Bone marrow (tissue), 2 donors: ENCODE measurements at places on chromosomes 4 and X.

GRCh38 chrX:69197690-69198089 lies 32.4 kb upstream of the PJA1 start:
- DNase-seq, result no peak

DNA sequence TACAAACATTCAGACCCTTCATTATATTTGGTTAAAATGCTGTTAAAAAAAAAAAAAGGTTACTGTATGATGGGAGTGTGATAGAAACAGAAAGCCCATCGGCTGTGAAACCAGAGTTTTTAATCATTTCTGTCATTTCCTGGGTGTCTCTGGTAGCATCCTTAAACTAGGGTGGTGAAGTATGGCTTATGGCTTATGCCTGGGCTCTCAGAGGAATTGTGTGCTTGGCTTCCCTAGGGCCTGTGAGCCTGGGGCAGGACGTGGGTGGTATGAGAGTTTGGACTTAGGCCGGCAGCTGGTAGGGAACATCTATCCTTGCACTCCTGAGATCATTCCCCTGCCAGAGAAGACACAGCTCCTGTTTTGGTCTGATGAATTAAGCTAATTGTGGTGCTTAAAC lies 52.2 kb downstream of the DCUN1D4 start:
- no peak for DNase-seq

DNA sequence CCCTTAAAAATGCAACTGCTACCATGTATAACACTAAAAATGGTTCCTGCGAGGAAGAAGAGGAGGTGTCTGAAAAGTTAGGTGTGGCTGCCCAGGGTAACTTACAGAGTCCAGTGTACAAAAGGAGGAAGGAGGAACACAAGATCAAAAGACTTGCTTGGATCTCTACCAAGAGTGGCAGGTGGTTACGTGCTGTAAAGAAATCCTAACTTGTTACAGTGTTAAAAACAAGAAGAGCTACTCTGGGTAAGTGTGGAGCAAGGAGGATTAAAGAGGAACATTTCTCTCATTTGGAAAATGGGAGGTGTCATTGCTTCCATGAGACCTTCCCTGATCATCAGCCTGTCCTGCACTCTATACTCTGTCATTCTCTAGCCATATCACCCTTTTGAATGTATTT lies 242.0 kb downstream of the PTTG2 start:
- DNase-seq, result no peak

DNA sequence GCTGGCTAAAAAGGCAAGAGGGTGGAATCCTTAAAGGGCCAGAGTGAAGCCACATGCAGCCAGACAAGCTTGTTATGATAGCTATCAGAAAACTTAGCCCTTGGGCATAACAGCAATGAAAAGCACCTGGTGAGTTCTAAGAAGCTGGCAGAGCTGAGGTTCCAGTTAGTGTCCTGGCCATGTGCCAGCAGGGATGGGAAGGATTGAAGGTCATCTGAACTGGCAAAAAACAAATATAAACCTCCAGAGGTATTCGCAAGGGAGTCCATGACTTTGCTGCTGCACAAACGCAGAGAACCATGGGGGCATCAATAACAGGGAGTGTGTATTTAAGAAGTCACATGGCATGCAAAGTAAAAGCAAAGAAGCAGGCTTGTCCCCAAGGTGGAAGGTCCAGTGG lies 208.9 kb downstream of the FAM47A start:
- DNase-seq, result no peak

GRCh38 chr4:7842384-7843279 lies 97.0 kb downstream of the AFAP1 start:
- no peak for DNase-seq

DNA sequence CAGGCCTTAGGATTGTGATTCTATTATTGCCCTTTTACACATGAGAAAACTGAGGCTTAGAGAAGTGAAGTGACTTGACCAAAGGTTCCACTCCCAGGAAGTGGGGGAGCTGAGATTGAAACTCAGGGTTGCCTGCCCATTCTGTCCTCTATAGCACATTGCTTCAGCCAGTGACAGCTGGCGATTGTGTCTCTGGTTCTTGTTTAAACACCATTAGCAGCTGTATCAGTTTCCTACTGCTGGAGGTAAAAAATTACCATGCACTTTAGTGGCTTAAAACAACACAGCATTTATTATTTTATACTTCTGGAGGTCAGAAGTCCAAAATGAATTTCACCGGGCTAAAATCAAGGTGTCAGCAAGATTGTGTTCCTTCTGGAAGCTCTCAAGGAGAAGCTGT lies 205.8 kb upstream of the MAMLD1 start:
- no peak for DNase-seq

DNA sequence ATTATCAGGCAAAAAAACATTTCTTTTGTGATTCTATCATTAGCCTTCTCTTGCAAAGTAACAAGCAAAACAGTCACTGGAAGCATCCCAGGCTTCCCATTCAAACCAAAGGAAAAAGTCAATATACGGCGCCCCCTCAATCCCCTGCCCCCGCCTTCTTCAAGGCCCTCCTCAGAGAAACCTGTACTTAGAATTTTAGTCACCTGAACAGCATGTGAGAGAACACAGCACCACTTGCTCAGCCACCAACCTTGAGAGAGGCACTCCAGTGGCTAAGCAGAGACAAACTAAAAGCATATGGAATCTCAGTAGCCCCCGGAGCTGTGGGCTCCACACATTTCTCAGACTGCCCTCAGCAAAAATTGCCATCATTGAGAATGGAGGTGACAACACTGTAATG lies 25.2 kb downstream of the LEF1 start:
- no peak for DNase-seq

DNA sequence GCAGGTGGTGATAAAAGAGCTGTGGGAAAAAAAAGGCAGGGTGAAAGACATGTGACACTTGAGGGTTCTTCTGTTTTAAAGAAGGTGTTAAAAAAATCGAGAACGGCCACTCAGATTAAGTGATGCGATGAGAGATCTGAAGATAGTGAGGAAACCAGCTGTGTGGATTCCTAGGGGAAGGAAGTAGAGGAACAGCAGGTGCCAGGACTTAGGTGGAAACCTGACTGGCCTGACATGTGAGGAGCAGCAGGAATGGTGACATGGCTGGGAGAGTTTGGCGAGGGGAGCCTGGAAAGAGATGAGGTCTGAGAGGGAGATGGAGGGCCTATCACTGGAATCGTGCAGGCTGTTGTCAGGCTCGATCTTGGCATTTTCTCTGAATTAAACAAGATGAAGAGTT lies 55.5 kb downstream of the BMPR1B start:
- no peak for DNase-seq

DNA sequence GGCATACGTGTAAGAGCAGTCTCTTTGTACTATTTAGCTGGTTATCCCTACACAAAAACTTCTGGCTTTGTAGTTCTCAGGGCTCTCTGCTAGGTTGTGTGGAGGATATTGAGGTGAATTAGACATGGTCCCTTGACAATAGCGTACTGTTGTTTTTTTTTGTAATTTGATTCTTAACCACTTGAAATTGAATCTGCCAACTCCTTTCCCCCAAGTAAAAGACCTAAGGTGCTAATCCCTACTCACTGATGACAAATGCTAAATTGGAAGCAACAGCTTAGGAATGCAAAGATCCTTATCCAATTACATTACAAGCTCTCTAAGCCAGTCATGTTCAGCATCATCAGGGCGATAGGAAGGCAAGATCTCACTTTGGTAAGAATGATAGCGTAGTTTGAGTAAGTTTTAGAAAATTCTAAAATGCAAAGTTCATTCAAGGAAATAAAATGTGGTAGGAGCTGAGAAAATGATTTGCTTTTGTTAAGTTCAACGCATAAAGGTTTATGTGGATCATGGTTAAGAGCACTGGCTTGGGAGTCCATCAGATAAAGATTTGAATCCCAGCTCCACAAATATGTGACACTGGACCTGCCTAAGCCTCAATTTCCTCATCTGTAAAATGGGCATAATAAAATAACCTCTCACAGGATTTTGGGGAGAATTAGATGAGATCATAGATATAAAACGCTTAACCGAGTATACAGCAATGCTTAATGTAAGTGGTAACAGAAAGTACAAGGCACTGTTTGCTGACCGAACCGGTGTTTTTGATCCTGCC lies 39.3 kb downstream of the DOCK11 start:
- no peak for DNase-seq

DNA sequence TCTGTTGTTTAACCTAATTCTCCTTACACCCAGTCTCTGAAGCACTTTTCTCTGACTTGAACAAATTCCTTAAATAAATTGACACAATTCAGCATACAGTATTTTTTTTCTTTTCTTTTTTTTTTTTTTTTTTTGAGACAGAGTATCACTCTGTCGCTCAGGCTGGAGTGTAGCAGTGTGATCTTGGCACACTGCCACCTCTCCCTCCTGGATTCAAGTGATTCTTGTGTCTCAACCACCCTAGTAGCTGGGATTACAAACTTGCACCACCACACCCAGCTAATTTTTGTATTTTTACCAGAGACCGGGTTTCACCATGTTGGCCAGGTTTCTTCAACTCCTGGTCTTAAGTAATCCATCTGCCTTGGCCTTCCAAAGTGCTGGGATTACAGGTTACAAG lies 1498.1 kb upstream of the PCDH10 start:
- DNase-seq, result no peak

DNA sequence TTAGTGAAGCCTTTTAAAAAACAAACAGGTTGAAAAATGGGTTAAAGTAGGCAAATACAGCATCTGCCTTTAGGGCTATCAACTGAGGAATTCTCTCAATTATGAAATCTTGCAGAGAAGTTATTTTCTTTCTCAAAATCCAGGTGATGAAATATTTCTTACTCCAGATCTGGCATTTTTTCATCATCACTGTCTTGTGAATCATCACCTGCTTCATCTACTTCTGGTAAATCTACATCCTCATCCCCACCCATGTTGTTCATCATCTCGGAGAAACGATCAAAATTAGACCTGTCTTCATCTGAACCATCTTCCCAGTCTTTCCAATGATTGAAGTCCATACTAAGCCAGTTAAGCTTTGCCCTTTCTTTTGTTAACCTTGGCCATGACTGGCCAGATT lies 33.3 kb upstream of the HPF1 start:
- no peak for DNase-seq

- no peak for DNase-seq
Measured at GRCh38 chrX:66601522-66601921, 37.4 kb downstream of the EDA2R start.

DNA sequence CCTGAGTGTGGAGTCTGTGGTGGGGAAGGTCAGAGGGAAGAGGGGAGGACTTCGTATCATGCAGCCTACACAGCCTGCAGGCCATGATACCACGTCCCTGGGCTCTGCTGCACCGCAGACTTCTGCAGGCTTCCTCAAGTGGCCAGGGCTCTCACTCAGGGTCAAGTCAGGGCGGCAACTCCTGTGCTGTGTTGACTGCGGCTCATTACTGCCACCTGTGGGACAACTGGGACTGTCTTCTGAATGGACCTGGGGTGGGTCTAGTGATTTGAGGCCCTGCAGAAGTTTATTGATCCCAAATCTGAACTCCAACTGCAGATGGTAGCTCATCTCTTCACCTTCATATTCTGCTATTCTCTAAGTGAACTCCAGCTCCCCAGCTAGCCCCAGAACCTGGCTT lies 167.1 kb downstream of the NSUN7 start:
- no peak for DNase-seq

- DNase-seq, result no peak
Measured at GRCh38 chr4:103400405-103400804, 202.3 kb upstream of the CENPE start.

DNA sequence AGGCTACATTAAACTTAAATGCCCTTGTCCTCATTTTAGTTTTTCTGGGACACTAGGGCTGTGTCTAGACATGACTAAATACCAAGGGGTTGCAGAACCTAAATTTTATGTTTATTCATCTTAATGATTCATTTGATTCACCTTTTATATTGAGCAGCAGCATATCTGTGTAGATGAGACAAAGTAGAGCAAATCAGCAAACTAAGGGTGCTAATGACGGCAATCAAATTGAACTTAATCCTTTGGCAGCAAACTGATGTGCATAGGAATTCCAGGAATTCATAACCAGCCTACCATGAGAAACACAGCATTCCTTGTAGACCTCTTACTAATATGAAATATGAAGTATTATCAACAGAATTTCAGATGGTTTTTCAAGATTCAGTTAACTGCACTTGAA lies 25.1 kb downstream of the EPHA5 start:
- DNase-seq, result no peak

DNA sequence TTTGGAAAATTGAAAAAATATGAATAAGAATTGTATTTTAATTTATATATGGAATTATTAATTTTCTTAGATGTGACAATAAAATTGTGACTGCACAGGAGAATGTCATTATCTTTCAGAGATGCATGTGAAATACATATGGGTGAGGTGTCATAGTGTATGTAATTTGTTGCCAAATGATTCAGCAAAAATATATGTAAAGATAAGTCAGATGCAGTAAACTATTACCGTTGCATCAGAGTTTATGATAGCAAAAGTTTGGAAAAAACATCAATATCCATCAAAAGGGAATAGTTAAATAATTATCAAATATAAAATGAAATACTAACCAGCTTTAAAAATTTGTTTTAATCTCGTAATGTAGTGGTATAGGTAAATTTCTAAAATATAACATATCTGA lies 10.4 kb upstream of the SLC7A11 start:
- DNase-seq, result no peak

GRCh38 chr4:8221476-8221875 lies 22.4 kb downstream of the SH3TC1 start:
- DNase-seq, result no peak
